ENCODE measurements at places on chromosomes 1 and 21.

DNA sequence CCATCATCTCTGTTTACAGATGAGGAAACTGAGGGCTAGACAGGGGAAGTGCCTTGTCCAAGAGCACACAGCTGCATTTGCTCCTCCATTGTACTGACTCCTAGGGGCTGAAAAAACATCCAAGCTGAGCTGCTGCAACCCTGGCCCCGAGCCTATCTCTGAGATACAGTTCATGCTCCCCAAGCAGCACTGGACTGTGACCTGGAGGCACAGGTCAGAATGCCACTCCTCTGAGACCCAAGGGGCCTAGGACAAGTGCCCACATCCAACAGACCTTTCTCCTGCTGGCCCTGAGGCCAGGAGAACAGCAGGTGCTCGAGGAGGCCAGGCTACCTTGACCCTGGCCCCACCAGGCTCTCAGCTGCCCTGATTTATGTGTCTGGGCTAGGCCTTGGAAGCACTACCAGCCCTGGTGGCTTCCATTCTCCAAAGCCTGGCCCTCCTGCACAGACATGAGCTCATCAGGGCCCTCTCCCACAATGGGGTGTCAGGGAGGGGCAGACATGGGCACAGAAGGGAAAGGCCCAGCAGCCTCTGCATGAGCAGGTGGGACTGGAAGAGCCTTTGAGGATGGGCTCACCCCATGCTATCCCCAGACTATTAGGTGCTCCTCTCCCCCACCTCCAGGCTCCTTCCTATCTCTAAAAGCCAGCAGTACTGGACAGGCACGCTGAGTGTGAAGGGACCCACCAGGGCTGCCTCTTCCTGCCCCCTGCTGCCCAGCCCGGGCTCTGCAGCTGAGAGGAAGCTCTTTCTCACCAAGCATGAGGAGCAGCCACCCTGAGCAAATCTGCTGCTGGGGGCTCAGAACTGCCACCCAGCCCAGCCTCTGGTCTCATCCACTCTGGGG, 18.8 kb downstream of the ADGRB2 start:
- no peak for DNase-seq

- DNase-seq = no peak
Measured at GRCh38 chr21:37565530-37566223, 199.1 kb downstream of the DYRK1A start.

DNA sequence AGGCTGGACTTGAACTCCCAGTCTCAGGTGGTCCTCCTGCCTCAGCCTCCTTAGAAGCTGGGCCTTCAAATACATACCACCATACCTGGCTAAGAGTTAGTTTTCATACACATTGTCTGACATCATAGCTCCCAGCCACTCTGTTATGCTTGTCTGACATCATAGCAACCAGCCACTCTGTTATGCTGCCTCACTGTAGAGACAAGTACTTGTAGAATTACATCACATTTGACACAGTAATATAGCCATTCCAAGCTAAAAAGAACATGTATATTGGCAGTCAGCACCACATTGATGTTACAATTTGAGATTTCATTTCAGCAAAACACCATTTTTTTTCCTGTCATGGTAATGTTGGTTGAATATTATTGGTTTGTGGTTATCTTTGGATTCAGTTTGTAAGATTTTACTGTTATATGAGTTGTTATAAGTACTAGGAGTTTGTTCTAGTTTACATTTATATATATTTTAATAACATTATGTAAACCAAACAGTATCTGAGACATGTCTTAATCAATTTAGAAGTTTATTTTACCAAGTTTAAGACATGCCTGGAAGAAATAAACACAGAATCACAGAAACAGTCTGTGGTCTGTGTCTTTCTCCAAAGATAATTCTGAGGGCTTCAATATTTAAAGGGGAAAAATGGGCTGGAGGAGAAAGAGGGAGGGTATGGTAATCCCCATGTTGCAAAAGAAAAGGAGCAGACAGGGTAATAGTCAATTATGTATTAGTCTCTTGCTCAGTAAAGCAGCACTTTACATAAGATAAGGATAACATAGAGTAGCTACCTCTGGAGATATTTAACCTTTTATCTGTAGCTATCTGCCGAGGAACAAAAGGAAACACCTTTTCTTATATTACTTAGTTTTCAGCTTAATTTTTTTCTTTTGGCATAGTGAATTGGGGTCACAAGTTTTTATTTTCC, 43.0 kb downstream of the XPR1 start:
- DNase-seq = no peak

DNA sequence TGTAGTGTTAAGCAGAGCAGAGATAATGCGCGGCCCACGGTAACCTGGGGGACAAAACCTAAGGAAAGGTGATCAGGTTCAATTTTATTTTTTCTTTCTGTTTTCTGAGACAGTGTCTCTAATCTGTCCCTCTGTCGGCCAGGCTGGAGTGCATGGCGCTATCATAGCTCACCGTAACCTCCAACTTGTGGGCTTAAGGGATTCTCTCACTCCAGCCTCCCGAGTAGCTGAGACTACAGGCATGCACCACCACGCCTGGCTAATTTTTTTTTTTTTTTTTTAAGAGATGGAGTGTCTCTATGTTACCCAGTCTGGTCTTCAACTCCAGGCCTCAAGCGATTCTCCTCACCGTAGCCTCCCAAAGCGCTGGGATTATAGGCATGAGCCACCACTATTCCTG, 724 bp upstream of the ANKRD35 start:
- DNase-seq = no peak

DNA sequence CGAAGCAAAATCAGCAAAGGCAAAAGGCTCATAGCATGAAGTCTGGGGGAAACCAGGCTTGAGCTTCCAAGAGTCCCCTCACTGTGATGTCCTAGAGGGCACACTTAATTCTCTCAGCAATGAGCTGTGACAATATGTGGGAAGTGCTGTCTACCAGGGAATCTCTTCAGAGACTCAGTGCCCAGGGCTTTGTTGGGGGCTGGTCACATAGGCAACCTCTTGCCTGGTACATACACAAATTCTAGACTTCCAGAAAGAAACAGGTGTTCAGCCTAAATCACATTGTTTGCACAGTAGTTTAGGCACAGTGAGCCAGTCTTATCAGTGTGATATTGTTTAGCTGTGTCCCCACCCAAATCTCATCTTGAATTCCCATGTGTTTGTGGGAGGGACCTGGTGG, 400.5 kb downstream of the PRDM2 start:
- DNase-seq = no peak

- no peak for DNase-seq
Measured at GRCh38 chr1:96722958-96723357, 1.4 kb downstream of the PTBP2 start.

DNA sequence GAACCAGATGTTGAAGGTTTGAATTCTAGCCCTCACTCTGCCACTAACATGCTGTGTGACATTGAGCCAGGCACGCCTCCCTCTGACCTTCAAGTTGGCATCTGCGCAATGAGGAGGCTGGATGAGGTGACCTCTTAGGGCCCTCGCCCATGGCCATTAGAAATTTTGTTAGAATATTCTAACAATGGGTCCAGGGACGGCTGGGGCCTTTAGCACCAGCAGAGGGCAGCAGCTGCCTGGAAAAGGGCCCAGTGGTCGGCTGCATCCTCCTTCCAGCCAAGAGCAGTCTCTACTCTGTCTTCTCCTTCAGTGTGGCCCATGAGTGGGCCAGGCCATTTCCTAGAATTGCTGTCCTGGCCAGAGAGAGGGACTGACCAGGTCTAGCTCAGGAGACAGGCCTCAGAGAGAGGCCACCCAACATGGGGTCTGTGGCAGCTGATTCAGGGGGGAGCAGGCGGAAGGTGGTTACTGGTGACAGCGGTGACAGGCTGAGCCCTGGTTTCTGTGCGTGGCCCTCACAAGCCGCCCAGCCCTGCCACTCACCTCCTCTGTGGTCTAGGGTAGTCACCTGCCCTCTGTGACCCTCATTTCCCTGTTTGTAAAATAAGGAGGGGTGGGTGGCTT, 101.3 kb upstream of the ACTL8 start:
- DNase-seq = no peak

- no peak for DNase-seq
Measured at GRCh38 chr1:151763990-151764389, 694 bp upstream of the MRPL9 start.

DNA sequence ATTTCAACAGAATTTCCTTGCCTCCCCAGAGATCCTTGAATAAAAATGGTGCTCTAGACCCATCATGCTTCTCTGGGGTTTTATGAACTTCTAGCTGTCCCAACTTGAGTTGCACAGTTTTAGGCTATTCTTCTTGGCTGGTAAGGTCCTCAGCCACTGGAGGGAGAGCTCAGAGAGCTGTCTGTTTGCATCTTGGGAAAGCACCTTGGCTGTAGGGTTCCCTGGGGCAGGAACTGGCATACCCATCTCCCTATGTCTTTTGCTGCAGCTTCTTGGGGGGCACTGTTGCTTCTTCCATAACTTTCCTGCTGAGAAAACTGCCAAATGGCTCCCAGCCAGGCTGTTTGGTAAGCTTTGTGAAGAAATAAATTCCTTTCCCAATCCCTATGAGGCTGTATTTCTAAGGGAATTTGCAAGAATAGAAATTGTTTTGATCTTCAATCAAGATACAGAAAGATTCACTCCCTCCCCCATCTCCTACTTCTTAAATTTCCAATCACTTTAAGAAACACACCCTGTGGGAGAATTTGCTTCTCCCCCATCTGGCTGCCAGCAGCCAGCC, 8.2 kb upstream of the FMOD start:
- no peak for DNase-seq

DNA sequence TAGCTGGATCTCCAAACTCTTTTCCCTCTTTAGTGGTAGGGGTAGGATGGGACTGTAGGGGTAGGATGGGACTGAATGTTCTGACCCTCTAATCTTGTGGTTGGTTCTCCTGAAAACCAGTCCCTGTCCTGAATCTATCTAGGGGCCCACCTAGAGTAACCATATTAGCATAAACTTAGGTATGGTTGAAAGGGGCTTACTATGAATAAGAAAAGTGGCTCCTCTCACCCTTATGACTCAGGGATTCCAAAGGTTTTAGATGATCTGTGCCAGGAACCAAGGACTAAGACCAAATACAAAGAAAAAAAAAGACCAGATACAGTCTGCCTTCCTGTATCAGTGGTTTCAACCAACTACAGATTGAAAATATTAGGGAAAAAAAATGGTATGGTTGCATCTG, 28.9 kb downstream of the RNF2 start:
- no peak for DNase-seq

GRCh38 chr21:27390384-27390783, 423.5 kb upstream of the ADAMTS5 start:
- no peak for DNase-seq

GRCh38 chr1:39230261-39231190, 26.0 kb downstream of the MACF1 start:
- DNase-seq = no peak

DNA sequence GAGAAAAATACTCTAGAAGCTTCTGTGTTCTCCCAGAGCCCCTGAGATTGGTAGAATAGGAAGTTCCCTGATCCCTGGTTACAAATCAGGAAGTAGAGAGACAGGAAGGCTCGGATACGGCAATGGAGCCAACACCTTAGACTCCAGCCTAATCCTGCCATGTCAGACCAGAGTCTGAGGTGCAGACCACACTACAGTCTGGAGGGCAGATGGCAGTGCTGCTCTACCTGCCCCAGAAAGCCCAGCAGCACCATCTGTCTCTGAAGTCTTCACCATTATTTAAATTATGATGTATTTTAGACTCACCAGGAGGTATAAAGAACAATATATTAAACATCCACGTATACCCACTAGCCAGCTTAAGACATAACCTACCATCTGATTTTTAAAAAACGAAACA, 93.0 kb downstream of the MTR start:
- DNase-seq = no peak

- no peak for DNase-seq
Measured at GRCh38 chr1:216054600-216054999, 368.6 kb downstream of the USH2A start.

GRCh38 chr1:240768979-240769378, 157.0 kb upstream of the GREM2 start:
- DNase-seq = no peak

DNA sequence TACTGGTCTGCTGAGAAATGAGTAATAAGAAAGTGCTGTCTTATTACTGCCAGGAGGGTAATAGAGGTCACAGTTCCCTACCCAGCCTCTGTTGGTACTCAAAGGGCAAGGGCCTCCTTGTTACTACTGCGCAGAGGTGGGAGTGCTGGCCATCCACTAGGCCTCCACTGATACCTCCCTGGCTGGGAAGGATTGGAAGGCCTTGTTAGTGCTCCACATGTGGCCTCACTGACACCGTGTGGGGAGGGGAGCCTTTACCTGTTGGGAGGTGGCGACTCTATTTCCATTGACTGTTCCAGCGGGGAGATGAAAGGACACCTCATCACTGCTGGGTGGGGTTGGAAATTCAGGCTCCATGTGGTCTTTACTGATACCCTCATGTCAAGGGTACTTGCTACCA, 57.8 kb upstream of the USP24 start:
- no peak for DNase-seq

GRCh38 chr1:173190101-173190936, 16.8 kb downstream of the TNFSF4 start:
- no peak for DNase-seq

- DNase-seq = no peak
Measured at GRCh38 chr21:43676391-43676790, 17.0 kb downstream of the RRP1B start.

DNA sequence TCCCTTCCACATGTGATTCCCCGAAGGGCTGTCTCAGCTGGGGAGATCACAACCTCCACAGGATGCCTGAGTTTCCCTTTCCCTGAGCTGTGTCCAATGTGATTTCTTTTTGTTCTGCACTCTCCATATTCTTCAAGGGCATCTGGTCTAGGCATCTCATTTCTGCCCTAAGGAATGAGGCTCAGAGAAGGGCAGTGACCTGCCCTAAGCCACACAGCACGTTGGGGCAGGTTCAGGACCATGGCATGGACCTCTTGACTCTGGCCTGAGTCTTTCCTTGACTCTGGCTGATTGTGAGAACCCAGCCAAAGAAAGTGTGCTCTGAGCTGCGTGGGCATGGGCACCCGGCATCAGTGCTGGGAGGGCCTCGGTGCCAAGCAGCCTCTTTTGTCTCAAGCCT, 590.3 kb downstream of the PTPRU start:
- no peak for DNase-seq

- no peak for DNase-seq
Measured at GRCh38 chr1:16114527-16115467, 41.1 kb downstream of the EPHA2 start.

Data from fibroblast of skin of left biceps (primary cell).